ENCODE measurements at places on chromosomes 6 and 20. TPM values are rescaled to one million over a fixed set of nuclear protein-coding genes. Genes with fewer than 3 reads are reported as not detected.

The SLC25A27 gene
- total RNA-seq, result 0.28 TPM

The ID4 gene
- total RNA-seq, result 11.1 TPM

The SHLD1 gene
- 1.9 TPM for total RNA-seq

The ANKRD66 gene
- not detected for total RNA-seq

The HLA-DRB5 gene
- total RNA-seq, result not detected

The KHDC1L gene
- not detected for total RNA-seq

The SERINC1 gene
- 235 TPM for total RNA-seq

The SRMS gene
- total RNA-seq, result not detected

The HLA-DQA2 gene
- total RNA-seq, result not detected

The IMPG1 gene
- not detected for total RNA-seq

The LRP11 gene
- total RNA-seq, result 74.7 TPM

The MCHR2 gene
- total RNA-seq, result not detected

The SIRPA gene
- 9.7 TPM for total RNA-seq

The SLC12A5 gene
- total RNA-seq, result not detected

The ROS1 gene
- total RNA-seq, result under 0.01 TPM

The RCAN2 gene
- total RNA-seq, result 1.3 TPM

The RUNX2 gene
- total RNA-seq, result 3.1 TPM

Measured in IMR-90 (cell line).